ENCODE measurements at places on chromosomes 12 and 14. TPM values are rescaled to one million over a fixed set of nuclear protein-coding genes. Genes with fewer than 3 reads are reported as not detected.
A peak's percentile ranks its signal among the peaks of the same experiment; 100 is the strongest.

DNA sequence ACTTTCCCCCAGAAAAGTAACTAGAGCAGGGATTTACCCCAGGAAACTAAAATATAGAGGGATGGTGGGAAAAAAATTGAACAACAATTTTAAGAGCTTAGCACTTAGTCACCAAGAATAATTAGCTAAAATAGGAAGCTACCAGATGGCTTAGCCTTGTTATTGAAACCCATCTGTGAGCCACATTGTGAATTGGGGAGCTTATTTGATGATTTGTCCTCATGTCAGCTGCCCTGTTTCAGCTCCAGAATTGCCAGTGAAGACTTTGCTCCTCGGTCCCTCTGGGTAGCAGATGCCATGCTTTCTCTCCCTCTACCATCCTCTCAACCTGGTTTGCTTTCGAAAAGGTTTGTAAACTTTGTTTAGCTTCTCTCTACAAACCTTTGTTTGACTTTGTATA lies 67.7 kb upstream of the PTHLH start:
- no peak for DNase-seq

GRCh38 chr14:32044454-32044853 lies 32.6 kb upstream of the ARHGAP5 start:
- DNase-seq: no peak

GRCh38 chr12:119988472-119989360 lies at the start of gene BICDL1:
Gene BICDL1 (plus strand): TSS chr12:119989236. CDS start chr12:119989869, 633 bp downstream.
- DNase-seq: peak; percentile 100

DNA sequence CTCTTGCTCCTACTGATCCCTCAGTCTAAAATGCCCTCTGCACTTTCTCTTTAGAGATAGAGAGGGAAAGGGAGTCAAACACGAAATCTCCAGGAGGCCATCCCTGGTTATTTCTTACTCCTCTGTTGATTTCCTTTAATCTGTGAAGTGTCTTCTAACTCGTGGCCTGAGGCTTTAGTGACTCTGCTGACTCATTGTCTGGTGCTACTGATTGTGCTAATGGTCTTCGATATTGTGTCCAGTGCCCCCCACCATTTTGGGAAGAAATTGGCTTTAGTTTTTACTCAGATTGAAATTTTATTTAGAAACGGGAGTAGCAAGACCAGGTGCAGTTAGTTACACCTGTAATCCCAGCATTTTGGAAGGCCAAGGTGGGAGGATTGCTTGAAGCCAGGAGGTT lies 839 bp downstream of the CLEC9A start:
- no peak for DNase-seq

DNA sequence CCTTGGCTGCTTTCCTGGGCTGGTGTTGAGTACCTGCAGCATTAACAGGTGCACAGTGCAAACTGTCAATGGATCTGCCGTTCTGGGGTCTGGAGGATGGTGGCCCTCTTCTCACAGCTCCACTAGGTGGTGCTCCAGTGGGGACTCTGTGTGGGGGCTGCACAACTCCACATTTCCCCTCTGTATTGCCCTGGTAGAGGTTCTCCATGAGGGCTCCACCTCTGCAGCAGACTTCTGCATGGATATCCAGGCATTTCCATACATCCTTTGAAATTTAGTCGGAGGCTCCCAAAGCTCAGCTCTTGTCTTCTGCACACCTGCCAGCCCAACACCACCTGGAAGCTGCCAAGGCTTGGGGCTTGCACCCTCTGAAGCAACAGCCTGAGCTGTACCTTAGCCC lies 198.6 kb downstream of the GXYLT1 start:
- no peak for DNase-seq

- no peak for DNase-seq
These were observed 192.3 kb downstream of the DPF3 start for GRCh38 chr14:72701605-72702004.

DNA sequence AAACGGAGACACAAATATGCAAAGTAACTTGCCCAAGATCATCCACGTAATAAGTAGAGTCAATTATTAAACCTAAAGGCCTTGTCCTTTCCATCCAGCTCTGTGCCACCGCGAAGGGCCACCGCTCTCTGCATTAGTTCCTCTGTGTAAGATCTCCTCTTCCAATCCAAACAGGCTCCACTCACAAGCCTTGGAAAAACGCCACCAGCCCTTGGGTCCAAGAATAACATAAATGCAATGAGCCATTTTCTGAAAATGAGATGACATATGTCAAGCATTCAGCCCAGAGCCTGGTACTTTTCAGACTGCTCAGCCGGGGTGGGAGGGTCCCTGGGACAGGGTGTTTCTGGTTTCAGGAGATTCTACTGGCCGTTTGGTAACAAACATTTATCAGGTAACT lies 30.0 kb downstream of the DGLUCY start:
- DNase-seq: no peak

GRCh38 chr12:1812650-1813302 lies 7.6 kb upstream of the LRTM2 start:
- DNase-seq: no peak

DNA sequence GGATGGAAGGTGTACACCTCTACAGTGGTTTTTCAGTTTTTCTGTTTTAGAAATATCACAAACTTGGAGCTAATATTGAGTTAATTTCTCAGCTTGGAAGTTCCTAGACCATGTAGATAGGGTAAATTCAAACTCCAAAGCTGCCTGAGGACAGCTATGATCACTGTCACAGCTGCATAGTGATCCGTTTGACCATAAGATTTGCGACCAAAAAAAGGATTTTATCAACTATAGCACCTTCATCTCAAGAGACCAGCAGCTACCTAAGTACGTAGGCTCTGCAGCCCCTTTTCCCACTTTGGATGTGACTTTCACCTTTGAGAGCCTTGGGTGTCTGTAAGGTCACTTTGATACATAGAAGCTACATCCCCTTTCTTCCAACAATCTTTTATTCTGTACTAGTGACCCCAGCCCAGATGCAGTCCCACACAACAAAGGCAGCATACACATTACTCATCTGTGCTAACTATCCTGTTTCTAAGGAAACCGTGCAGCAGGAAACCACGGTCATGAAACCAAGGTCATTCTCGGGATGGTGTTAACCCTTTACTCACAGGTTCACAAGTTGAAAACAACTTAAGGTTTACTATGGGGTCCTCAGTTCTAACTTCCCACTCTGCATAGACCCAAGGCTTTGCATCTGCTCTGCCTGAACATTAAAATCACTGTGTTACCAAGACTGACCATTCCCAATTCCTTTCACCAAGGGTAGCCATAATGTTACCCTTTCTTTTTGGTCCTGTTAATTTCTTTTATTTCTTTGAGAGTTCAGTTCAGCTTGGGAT lies 75.4 kb downstream of the IFT81 start:
- DNase-seq: peak; percentile 8

DNA sequence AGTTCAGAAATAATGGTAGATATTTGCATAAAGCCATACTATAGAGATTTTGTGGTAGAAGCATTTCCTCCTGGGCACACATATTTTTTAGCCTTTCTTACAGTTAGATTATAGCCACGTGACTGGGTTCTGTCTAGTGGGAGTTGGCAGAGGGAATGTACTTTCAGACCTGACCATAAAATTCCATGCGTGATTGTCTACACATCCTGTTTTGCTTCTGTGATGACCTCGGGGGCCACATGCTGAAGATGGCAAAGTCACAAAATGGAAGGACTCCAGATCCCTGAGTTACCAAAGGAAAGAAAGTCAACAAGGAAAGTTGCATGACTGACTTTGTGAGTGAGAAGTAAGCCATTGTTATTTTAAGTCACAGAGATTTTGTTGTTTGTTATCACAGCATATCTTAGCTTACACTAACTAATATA lies 14.6 kb upstream of the MIA2 start:
- no peak for DNase-seq

DNA sequence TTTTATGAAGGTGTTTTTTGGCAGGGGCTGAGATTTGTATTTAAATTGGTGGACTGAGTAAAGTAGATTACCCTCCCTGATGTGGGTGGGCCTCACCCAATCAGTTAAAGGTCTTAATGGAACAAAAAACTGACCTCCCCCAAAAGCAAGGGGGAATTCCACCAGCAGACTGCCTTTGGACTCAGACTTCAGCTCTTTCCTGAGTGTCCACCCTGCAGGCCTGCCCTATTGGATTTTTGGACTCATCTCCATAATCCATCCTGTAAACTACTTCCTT lies 228.4 kb upstream of the CAND1 start:
- no peak for DNase-seq

- no peak for DNase-seq
These were observed 2.2 kb downstream of the DACT1 start for GRCh38 chr14:58639842-58640484.

- DNase-seq: no peak
These were observed 26.3 kb downstream of the KRT18 start for GRCh38 chr12:52975204-52975603.

DNA sequence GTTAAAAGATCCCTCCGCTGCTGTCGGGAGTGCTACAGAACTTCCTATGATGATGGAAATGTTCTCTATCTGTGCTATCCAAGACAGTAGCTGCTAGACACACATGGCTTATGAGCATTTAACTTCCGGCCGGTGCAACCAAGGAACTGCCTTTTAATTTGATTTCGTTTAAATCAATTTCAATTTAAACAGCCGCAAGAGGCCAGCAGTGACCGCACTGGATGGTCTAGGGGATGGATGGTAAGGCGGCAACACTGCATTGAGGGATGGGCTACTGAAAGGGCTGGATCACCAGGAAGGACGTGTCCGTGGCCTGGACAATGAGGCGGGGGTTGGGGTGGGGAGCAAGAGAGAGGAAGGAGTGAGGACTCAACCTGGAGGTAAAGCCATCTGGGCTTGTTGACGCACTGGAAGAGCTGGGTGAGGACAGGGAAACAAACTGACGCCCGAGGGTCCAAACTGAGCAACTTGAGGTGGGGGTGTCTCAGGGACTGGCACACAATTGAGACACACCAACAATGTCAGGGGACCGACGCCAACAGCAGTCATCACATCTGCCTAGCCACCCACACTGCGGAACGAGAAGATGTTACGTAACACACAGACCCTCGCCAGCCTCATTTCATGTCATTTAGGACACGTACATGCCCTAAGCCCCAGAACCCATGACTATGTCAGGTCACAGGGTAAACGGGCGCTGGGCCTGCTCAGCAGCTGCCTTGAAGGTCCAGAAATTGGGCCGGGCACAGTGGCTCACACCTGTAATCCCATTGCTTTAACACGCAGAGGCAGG lies 57.6 kb downstream of the SCARB1 start:
- DNase-seq: no peak

DNA sequence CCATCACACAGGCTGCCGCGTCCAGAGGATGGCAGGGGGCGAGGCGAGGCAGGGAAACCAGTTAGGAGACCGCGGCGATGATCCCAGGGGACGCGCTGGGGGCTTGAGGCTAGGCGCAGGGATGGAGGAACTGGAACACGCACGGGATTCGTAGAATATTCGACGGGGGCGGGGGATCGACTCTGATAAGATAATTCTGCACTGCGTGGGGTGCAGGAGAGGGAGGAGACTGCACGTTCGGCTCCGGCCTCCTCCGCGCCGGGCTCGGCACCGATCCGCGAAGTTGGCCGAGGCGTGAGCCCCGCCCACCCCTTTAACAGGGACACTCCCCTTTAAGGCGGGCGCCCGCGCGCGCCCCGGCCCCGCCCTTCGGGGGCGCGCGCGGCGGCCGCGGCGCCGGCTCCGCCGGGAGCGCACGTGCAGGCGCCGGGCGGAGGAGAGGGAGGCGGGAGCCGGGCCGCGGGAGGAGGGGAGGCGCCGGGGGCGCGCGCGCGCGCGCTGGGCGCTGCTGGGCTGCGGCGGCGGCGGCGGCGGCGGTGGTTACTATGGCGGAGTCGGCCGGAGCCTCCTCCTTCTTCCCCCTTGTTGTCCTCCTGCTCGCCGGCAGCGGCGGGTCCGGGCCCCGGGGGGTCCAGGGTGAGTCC lies at the start of gene ACVR1B:
Gene ACVR1B, plus strand, starts transcription at position 501 of the 644 bp plus-strand sequence. Its CDS starts 45 bp downstream, at position 546.
- peak; percentile 90 for DNase-seq

- DNase-seq: no peak
These were observed 53.3 kb downstream of the SMIM41 start for GRCh38 chr12:52132754-52133161.

- no peak for DNase-seq
These were observed 151.0 kb downstream of the SLC38A4 start for GRCh38 chr12:46674800-46675199.

GRCh38 chr14:104332634-104333270 lies 194.4 kb downstream of the KIF26A start:
- no peak for DNase-seq

DNA sequence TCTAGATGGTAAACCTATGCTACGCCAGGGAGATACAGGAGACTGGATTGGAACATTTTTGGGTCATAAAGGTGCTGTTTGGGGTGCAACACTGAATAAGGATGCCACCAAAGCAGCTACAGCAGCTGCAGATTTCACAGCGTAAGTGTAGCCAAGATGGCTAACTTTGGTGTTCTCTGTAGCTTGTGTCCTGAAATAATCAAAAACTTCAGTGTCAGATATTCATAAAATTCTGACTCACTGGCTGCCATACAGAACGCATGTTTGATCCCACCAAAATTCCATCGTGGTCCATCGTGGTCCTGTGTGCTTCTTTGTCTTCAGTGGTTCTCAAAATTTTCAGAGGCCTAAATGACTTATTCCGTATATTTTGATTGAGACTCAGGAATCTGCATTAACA lies 1.3 kb downstream of the STRAP start:
- no peak for DNase-seq

DNA sequence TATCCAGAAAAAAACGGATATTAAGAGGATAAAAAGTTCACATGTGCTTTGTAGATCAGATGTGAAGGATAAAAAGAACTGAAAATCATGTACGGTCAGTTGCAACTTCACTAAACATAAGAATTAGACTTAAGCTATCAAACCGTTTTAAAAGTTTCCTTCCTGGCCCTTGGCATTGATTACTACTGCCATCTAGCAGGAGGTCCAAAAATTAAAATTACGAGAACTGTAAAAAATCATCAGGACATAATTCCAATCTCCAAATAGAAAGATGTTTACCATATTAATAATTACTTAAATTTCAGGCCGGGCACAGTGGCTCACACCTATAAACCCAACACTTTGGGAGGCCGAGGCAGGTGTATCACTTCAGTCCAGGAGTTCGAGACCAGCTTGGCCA lies 7.9 kb downstream of the WDR89 start:
- DNase-seq: no peak

DNA sequence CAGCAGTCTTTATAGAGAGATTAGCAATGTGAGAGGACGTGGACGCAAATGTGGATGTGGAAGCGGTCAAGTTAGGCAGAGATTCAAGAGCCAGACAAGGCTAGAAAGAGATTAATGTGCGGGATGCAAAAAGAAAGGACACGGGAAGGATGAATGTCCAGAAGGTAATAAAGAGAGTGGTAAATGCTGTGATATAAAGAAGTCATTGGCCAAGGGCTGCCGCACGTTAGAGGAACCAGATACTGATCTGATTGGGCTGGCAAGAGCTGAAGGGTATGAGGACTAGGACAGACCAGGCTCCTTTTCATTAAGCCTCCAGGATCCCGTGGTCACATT lies 59.5 kb downstream of the DHRS2 start:
- no peak for DNase-seq

Gene FOXN3
- 82.4 TPM for total RNA-seq

Gene FBRSL1
- 53.1 TPM for total RNA-seq

Gene DCD
- not detected for total RNA-seq

Gene ALX1
- not detected for total RNA-seq

Gene LRRC43
- total RNA-seq: not detected

Gene VPS33A
- 34.5 TPM for total RNA-seq

Gene DLGAP5
- total RNA-seq: 69.2 TPM

Gene INHBE
- 1.2 TPM for total RNA-seq

Gene FAM90A1
- 0.41 TPM for total RNA-seq

Gene EPYC
- not detected for total RNA-seq

Gene SERPINA1
- 1.1 TPM for total RNA-seq

Gene CNTN1
- not detected for total RNA-seq

Gene PTPRB
- not detected for total RNA-seq

Gene KLRG1
- 3.7 TPM for total RNA-seq

Gene P2RX2
- total RNA-seq: not detected
